ENCODE measurements at places on chromosomes 7 and 10.

- DNase-seq, result no peak
Measured at GRCh38 chr7:114933658-114934057, 11.8 kb downstream of the MDFIC start.

DNA sequence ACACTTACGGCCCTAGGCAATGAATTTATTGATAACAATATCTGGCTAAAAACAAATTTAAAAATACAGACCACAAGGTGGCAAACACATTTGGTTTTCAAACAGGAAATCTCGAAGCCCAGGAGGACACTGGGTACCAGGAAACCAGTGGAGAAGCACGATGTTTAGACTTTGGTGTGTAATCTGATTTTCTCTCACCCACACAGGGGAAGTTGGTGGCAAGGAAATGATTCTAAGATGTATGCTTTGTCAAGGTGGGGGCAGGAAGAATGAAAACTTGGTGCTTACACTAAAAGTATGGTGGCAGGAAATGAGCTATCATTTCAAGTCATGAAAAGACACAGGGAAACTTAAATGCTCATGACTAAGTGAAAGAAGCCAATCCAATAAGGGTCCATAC, 113.2 kb upstream of the ANKRD1 start:
- no peak for DNase-seq

GRCh38 chr10:60480865-60481563, 91.3 kb upstream of the ANK3 start:
- DNase-seq, result no peak

- no peak for DNase-seq
Measured at GRCh38 chr10:11148142-11149028, 130.7 kb downstream of the CELF2 start.

- no peak for DNase-seq
Measured at GRCh38 chr7:74302745-74303221, 13.6 kb downstream of the CLIP2 start.

GRCh38 chr10:123417414-123417813, 248.7 kb upstream of the GPR26 start:
- DNase-seq, result no peak

DNA sequence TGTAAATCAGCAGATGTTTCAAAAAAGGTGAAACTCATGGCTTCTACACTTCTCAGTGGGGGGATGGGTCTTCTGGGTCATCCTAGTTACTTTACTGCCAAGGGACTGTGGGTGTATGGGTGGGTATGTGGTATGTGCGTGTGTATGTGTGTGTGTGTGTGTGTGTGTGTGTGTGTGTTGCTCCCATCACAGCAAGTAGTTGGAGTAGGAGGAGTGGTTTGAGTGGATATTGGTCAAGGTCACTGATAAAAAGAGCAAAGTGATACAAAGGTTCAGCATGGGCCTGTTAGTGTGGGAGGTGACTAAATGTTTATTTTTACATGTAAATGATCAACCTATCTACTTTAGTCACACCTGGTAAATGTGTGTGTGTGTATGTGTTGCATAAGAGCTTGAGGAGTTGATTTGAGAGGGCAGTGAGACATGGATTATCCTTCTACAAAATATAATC, 11.8 kb upstream of the COBL start:
- no peak for DNase-seq

GRCh38 chr7:30902466-30902865, 9.2 kb upstream of the AQP1 start:
- DNase-seq, result no peak
